ENCODE measurements at places on chromosomes 6 and 20.
A peak's percentile ranks its signal among the peaks of the same experiment; 100 is the strongest.

DNA sequence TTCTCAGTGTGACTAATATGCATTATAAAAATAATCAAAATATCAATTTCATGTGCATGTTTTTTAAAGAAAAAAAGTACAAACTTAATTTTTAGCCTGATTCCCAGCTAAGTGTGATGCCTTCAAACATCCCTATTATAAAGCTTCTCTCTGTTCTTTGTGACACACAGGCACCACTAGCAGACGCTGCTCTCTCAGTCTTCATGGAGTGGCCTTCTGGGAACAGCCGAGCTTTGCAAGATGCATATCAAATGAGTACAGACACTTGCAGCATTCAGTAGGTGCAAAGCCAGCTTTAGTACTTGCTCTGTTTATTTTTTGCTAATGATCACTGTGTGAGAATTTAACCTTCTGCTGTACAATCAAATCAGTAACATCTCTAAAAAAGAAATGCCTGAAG, 340.0 kb downstream of the ADGRB3 start:
- DNase-seq = no peak

DNA sequence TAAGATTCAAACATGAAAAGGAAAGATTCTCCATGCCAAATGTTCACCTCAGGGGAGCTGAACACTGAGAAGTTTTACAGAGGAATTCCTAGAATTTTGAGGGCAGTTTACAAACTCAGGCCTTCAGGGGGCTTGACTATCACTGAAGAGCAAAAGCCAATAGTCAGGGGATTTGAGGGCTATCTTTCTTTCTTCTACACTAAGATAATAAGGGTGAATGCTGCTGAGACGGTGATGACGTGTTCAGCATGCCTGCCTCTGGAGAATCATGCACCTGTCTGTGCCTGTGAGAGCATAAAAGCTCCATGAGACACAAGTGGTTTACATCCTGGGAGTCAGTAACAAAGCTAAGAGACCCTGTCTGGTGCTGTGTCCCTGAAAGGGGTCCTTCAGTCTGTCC, 1085.6 kb downstream of the KIF16B start:
- no peak for DNase-seq

- no peak for DNase-seq
These were observed 108.1 kb downstream of the TMEM200A start for GRCh38 chr6:130473886-130474285.

DNA sequence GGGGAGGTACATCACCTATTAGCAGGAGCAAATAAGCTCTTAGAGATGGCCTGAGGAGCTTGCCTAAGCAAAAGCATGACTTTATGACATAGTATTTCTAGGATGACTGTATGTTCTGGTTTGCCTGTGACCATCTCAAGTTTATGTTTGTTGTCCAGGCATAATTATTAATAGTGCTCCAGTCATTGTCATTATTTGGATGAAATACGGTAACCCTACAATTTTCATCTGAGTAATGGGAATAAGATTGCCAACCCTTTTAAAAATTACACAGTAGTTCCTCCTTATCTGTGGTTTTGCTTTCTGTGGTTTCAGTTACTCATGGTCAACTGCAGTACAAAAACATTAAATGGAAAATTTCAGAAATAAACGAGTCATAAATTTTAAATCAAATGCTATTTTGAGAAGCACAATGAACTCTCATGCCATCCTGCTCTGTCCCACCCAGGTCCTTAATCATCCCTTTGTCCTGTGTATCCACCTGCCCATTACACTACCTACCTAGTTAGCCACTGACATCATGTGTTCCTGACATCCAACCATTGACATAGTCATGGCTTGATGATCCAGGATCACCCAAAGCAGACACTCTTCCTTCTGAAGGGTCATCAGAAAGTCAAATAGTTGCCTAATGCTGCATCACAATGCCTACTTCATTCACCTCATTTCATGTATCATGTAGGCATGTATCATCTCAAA, 27.0 kb upstream of the TFB1M start:
- DNase-seq = no peak

- peak; percentile 66 for DNase-seq
These were observed 927 bp downstream of the ASXL1 start for GRCh38 chr20:32358883-32359632.

DNA sequence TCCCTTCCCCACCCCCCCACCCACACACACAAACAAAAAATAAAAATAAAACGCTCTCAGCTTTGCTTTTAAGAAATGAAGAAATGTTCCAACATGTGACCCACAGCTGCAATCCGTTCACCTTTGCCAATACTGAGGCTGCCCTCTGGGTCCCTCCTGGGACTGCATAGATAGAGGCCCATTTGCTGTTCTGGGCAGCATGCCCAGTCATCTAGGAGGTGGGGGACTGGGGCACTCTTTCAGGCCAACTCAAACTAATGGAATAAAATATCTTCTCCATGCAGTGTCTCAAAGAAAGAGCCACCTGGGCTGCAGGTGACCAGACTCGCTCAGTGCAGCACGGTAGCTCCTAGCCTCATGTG, 79.9 kb downstream of the SLC22A3 start:
- no peak for DNase-seq

DNA sequence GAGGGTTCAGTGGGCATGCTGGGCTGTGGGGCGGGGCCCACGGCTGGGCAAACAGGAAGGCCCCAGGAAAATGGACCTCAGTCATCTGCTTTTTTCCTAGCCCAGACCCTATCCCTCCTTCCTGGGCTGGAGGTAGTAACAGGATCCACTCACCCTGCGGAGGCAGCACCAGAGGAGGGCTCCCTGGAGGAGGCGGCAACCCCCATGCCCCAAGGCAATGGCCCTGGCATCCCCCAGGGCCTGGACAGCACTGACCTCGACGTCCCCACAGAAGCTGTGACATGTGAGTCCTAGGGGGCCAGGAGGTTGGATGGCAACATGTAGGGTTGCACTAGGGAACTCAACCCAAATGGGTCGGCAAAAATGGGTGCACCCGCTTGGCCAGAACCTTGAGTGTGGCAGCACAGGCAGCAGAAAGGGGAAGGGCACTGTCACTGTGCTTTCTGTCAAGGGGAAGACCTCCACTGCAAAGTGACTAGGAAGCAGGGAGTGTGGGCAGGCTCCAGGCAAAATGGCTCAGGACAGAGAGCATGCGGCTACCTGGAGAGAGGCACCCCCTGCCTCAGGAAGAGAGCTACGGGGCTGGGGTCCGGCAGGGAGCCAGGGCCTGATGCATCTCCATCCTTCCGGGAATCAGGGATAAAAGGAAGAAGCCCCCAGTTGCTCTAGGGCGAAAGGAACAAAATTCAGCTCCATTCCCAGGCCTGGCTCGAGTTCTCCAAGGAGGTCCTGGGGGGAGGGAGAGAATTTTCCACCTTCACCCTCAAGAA, 7.9 kb downstream of the MDFI start:
- no peak for DNase-seq

GRCh38 chr20:1491281-1491840, at the start of gene SIRPB2:
Gene SIRPB2, minus strand, starts transcription at chr20:1491420. Its CDS starts 61 bp downstream, at chr20:1491359.
- DNase-seq = no peak

GRCh38 chr6:133837801-133838349, 51.0 kb upstream of the TCF21 start:
- DNase-seq = peak; percentile 49

GRCh38 chr6:53058388-53059195, 6.6 kb upstream of the FBXO9 start:
- no peak for DNase-seq

DNA sequence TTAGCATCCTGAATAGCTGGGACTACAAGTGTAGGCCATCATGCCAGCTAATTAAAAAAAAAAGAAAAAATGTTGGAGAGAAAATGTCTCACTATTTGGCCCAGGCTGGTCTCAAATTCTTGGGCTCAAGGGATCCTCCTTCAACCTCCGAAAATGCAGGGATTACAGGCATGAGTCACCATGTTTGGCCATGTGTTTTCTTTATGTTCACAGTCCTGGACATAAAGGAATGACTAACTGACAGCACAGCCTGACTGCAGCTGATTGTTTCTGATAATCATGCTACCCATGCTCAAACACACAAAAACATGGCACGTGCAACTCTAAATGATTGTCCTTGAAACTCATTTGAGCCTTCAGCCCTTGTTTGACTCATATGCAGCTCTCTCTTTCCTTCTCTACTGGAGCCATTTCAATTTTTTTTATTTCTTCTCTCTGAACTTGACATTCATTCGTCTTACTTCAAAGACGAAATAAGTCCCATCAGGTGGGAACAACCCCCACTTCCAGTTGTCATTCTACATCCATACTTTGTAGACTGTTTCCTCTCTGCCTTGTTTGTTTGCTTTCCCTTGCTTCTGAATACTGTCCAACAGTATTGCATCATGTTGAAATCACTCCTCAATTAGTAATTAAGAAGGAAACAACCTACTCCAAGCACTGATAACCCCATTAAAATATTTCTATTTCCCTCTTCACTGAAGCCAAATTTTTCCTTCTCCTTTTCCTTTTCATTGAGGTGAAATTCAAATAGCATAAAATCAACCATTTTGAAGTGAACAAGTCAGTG, 413.0 kb downstream of the BMP2 start:
- no peak for DNase-seq

GRCh38 chr6:106609699-106610098, 19.6 kb downstream of the RTN4IP1 start:
- DNase-seq = no peak

DNA sequence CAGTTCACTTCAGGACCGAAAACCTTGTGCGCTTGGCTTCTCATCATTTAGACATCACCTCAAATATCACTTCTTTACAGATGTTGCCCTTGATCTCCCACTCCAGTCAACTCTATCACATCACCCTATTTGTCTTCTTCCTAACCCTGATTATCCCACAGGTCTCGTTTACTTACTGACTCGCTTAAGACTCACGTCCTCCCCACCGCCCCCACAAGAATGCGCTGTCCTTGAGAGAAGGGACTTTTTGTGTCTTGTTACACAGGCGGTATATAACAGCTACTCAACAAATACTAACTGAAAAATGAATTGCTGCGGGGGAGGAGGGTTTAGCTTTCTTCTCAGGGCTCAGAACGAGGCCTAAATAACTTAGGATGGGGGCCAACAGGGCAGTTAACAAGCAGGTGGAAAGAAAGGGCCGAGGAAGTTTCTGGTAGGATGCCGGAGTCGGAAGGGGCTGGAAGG, 527 bp downstream of the TOMM34 start:
- no peak for DNase-seq

GRCh38 chr6:139550361-139550760, 175.9 kb upstream of the CITED2 start:
- DNase-seq = no peak

- no peak for DNase-seq
These were observed 34.5 kb downstream of the ANKRD6 start for GRCh38 chr6:89467437-89467836.

DNA sequence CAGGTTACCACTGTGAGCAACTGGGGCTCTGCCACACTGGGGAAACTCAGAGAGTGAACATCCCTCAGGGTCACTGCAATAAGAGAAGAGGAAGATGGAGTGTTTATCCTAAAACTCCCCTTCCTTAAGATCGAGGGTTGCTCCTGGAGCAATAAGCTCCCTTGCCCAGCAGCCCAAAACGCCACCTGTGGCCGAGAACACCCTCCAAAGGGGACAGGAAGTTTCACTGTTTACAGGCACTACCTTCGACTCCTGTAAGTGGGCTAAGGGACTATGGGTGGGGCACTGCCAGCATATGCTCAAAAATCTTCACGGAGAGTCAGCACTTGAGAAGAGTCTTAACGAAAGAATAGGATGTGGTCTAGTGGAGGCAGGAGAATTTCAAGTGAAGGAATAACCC, 132.5 kb downstream of the FAXC start:
- DNase-seq = no peak

- no peak for DNase-seq
These were observed 1.1 kb upstream of the LCA5 start for GRCh38 chr6:79538106-79538971.

DNA sequence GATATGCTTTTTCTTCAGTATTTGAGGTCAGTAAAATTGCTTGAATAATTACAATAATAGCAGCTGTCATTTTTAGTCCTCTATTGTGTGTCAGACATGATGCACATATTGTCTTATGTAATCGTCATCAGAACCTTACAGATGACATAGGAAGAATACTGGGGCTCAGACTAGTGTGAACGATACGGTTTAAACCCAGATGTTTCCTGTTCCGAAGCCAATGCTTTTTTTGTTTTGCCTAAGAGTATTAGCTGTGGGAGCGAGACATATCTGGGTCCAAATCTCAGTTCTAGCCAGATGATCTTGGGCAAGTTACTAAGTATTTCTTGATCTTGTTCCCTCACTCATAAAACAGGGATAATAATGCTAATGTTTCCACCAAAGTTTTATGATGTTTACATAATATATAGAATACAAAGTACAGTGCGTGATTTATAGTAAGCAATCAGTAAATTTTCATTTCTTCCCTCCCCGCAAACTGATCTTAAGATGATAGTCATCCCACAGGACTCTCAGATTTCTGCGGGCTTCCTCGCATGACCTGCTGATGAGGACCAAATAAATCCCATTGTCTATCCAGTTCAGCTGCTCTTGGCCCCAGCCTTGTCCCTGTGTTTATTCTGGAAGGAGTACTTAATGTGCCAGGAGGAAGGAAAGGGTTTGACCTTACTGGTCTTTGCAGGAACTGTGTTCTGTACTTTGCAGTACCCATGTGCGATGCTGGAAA, 98.2 kb downstream of the CAP2 start:
- DNase-seq = no peak

- no peak for DNase-seq
These were observed 17.1 kb downstream of the IFNGR1 start for GRCh38 chr6:137202078-137202477.

DNA sequence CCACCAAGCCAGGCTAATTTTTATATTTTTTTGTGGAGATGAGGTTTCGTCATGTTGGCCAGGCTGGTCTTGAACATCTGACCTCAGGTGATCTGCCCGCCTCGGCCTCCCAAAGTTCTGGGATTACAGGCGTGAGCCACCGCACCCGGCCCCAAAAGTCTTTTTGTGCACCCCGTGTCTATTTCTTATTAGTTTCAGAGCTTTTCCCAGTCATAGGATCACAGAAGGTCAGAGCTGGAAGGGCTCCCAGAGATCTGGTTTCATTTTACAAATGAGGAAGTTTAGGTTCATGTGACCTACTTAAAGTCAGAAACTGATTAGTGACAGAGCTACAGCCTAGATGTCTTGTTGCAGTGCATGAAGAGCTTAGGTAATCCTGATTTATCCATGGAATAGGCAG, 1.6 kb upstream of the OGFRL1 start:
- DNase-seq = no peak

- no peak for DNase-seq
These were observed 180.1 kb upstream of the CST7 start for GRCh38 chr20:24768713-24769601.

- DNase-seq = no peak
These were observed 82.2 kb upstream of the NAA20 start for GRCh38 chr20:19934792-19935491.

DNA sequence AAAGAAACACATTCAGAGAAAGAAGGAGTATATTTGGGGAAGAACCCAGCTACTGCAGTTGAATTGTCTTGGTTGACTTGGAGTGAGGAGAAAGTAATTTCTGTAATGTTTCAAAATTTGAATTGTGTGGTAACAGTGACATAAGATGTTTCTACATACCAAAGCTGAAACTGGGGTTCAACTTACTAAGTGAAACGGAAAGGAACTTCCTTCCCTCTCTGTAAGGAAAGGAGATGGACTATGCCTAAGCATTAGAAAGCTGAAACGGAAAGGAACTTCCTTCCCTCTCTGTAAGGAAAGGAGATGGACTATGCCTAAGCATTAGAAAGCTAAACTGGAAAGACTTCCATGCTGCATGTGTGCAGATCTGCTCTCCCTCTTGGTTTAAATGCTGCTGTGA, 46.0 kb downstream of the HUS1B start:
- no peak for DNase-seq

GRCh38 chr20:62925420-62926228, 681 bp downstream of the DIDO1 start:
- DNase-seq = no peak

- DNase-seq = no peak
These were observed 23.5 kb downstream of the PLEKHG1 start for GRCh38 chr6:150622941-150623874.

GRCh38 chr6:112881828-112882780, 535.0 kb downstream of the RFPL4B start:
- no peak for DNase-seq
